Stimulated activated CD8-positive, alpha-beta memory T cell treated with anti-CD3 and anti-CD28 coated beads, Interleukin-15, amount 100 ng/mL, for 48 hours (primary cell): ENCODE measurements at places on chromosomes 2 and 18.

- no peak for DNase-seq
These were observed 319.8 kb upstream of the FIGN start for GRCh38 chr2:164055623-164056022.

DNA sequence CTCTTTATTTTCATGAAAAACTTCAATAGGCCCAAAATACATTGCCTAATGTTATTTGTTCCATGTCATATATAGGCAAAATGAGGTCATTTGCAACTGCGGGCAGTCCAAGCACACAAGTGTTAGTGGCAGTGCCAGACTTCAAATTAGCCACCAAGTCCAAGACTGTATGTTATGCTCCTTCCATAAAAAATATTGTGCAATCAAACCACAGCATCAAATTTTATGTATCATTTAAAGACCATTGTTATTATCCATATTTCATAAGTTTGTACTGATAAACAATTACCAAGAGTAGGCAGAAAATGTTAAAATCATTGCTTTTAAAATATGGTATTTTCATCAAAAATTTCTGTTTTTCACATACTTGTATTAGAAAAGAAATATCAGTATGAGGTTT lies 54.1 kb downstream of the XIRP2 start:
- DNase-seq, result no peak

- DNase-seq, result no peak
These were observed 86.4 kb downstream of the PLEKHM3 start for GRCh38 chr2:207938886-207939285.

GRCh38 chr2:240620859-240621258 lies 4.4 kb upstream of the GPR35 start:
- no peak for DNase-seq

DNA sequence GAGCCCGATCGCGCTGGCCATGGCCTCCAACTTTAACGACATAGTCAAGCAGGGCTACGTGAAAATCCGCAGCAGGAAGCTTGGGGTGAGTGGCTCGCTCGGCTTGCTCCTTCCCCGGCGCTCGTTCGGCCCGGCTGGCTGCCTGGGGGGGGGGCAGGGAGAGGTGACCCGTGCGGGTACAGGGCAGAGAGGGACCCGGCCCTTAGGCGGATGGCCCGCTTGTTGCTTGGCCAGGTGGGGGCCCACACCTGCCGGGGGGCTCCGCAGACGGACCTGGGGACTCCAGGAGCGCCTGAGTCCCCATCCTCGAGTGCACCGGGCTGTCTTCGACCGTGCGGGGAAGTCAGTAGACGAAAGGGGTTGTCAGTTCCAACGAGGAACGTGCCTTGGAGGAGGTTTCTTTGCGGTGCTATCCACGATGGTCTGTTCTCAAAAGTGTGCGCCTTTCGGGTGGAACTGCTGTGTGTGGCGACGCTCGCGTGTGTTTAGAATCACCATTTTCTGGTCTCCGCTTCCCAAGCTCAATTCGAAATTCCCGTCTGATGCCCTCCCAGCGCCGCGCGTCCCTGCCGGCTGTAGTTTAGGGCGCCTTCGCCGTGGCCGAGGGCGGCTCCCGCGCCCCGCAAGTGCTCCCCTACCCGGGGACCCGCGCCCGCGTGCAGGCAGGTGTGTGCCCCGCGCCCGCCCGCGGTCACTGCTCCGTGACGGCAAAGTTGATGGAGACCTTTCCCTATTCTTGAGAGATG lies 711 bp downstream of the DOK6 start:
- no peak for DNase-seq

- no peak for DNase-seq
These were observed 1225.8 kb downstream of the SUCLG1 start for GRCh38 chr2:83233326-83233725.

DNA sequence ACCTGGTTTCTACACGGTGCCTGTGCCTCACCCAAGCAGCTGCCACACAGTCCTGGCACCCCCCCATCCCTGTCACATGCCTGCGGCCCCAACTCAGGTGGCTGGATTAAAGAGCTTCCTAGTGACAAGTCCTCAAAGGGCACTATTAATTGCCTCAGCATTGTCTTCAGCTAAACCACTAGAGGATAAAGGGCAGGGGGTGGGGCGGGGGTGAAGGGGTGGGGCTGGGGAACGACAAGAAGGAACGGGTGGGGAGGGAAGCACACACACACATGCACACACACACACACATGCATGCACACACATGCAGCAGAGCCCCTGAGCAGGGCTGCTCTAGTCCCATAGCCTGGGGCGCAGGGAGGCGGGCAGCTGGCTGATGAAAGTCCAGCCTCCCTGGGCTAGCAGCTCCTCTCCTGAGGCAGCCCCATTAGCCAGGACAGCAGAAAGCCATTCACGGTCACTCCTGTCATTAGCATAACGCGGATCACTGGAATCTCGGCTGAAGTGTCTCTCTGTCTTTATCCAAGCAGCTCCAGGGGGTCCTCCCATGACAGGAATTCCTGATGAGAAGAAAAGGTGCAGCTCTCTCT lies 7.4 kb upstream of the TEX261 start:
- no peak for DNase-seq

DNA sequence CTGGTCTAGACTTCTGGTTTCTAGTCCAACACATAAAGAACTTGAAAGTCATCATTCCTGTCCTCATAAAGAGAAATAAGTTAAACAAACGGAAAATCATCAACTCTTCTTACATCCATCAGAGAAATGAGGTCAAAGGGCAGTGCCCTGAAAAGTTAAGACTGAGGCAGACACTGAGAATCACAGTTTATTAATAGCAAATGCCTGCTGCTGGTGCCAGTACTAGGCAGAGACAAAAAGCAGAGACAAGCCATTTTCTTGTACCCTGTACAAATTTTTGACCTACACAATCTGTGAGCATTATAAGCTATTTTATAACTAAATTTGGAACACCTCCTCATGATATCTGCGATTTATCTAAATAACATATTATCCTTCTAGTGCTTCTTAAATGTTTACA lies 36.8 kb downstream of the ATF2 start:
- DNase-seq, result no peak

- DNase-seq, result no peak
These were observed 31.3 kb upstream of the AFTPH start for GRCh38 chr2:64492821-64493220.

GRCh38 chr2:23629772-23630480 lies 244.9 kb downstream of the KLHL29 start:
- DNase-seq, result no peak

GRCh38 chr2:3387011-3387410 lies 7.5 kb downstream of the TRAPPC12 start:
- no peak for DNase-seq

DNA sequence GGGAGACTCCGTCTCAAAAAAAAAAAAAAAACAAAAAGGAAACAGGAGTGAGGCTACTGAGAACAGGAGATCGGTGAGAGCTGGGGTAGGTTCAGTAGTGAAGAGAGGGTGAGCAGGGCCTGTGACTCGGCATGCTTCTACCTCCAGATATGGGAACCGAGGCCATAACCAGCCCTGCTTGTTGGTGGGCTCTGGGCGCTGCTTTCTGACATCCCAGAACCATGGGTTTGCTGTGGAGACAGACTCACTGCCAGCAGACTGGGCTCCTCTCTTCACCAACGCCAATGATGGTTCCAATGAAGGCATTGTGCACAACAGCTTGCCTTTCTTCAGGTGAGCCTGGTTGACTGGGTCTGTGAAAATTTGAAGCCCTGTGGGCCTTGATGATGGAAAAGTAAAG lies 6.2 kb downstream of the CAD start:
- no peak for DNase-seq

GRCh38 chr2:109144721-109145120 lies 15.7 kb downstream of the SH3RF3 start:
- DNase-seq, result no peak

GRCh38 chr2:240524963-240525718 lies 32.6 kb downstream of the ANKMY1 start:
- DNase-seq, result no peak

DNA sequence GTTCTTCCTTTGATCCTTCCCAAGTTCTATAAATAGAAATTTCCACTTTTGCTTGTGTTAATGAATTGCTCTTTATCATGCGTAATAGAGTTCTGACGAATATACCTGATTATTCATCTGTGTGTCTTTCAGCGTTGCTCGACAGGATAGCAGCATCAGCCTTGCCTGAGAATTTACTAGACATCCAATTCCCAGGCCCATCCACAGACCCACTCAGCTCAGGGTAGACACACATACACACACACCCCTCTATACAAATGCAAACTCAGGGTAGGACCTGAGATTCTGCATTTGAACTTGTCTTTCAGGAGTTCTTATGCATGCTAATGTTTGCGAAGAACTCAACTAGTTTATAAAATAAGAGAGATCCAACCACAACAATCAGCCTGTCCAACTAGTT lies 343.4 kb upstream of the GYPC start:
- no peak for DNase-seq

- no peak for DNase-seq
These were observed 300.1 kb upstream of the SLC8A1 start for GRCh38 chr2:40751981-40752380.

GRCh38 chr2:219441451-219442255 lies 7.0 kb downstream of the SPEG start:
- no peak for DNase-seq

- DNase-seq, result peak; percentile 36
These were observed 12.7 kb downstream of the FAM110C start for GRCh38 chr2:33620-34019.

DNA sequence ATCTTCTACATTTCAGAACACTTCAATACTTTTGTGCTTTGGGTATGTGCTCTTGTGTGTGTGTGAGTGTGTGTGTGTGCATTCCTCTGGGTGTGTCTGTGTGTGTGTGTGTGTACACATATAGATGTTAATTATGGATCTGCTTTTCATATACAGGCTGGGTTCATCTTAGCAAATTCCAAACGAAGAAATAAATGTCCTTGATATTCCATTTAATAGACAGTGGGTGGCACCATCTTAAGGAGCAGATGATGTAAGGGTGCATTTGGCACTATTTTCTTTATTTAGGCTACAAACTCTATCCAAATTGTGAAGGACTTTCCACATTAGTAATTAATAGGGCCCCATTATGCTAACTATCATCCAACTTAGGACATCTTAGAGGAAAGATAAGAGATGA lies 425.8 kb upstream of the POU3F3 start:
- DNase-seq, result no peak

GRCh38 chr18:59202258-59202820 lies 17.6 kb upstream of the GRP start:
- no peak for DNase-seq

GRCh38 chr2:127389778-127390435 lies 2.1 kb upstream of the MAP3K2 start:
- DNase-seq, result no peak

GRCh38 chr18:32213693-32214092 lies 23.9 kb downstream of the MEP1B start:
- DNase-seq, result no peak

DNA sequence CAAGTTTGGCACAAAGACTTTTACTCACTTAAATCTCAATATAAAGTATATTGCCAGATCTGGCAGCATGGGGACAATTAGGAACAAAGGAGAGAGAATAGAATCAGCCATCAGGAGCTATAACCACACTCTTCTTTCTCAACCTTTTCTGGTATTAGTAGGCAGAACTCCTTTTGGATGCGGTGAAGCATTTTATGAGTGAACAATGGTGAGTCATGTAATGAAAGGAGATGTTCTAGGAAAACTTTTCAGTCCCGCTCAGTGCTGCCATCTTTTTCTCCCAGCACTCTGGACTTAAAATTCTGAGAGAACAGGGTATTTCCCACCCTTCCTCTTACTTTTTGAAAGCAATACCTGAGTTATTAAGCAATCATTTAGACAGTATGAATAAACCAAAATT lies 32.2 kb downstream of the PLEKHA3 start:
- DNase-seq, result no peak

DNA sequence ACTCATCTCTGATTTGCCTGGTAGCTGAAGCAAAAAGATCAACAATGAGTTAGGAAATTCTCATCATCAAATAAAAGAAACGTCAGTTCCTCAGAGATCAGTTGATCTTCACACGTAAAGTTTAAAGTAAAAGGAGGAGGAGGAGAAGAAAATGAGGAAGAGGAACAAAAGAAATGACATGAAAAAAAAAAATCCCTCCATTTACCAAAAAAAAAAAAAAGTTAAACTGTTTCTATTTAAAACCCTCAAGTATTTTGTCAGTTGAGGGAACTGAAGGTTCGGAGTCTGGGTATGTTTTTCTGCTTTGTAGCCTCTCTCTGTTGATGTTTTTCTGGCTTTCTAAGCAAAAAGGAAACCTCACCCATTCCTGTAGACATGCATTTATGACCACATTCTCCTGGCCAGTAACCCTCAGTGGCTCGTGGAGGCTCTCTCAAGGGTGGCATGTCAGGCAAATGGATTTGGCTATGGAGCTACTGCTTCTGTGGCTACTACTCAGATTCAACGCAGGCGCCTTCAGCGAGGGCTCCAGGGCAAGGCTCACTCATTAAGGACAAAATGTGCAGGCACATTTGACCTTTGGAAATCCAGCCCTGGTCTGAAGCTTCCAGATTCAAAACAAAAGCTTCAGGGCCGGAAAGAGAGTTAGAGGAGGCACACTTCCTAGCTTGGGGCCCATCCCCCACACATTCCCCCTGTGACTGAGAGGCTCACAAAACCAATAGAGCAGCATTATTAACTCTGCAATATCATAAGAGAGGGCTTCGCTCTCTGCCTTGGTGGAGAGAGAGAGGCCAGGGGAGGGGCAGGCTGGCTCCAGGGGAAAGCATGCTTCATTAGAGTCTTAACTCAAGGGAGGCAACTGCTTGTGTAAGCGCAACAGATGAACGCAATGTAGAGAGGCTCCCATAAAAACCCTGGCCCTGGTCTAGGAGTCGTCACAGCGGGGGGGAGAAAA lies 22.3 kb downstream of the KLF7 start:
- DNase-seq, result no peak

DNA sequence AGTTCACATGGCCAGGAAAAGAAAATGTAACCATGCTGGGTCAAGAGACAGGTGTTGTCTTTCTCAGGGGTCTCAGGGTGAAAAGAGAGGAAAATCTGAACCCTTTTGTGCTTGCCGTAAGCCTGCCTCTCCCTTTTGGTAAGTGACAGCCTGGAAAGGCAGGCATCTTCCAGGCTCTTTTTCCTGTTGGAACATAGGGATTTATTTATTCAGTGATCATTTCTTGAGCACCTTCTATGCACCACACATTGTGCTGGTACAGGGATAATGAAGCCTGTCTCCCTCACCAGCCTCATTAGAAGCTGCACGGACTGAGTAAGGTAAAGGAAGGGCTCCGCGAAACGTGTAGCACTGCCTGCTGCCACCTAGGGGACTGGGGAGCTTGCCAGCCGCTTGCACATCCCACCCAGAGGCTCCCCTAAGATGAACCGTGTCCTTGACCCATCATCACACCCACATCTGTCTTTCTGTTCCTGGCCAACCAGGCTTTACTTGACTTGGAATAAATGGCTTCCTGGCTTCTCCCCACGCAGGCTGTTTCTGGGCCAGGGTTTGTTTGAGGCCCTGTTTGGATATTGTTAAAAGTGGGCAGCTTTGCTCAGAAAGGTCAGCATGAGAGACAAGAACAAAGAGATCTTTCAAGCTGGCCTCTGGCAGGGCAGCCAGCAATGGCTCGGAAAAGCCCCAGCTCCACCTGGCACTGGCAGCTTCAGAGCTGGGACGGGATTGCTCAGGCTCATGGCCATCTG lies 73.3 kb upstream of the MCFD2 start:
- DNase-seq, result no peak

GRCh38 chr2:105812180-105813044 lies 67.7 kb downstream of the NCK2 start:
- no peak for DNase-seq

GRCh38 chr2:180646756-180647155 lies 333.6 kb upstream of the UBE2E3 start:
- DNase-seq, result no peak
